ENCODE measurements at places on chromosomes 12 and 14.

DNA sequence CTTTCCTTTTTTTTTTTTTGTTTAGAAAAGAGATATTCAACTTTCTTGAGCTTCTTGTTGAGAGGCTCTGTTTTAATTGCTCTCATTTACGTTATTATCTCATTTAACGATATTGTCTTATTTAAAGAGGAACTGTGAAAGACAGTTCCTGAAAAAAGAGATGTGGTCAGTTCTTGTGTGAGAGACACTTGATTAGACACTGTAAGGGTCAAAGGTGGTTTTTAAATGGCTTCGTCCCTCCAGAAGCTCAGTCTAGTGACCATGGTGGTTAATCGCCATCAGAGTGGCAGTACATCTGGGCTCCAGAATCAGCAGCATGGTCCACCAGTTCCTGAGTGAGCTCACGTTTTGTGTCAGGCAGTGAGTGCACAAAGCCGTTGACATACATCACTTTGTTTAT is 57.9 kb upstream of the KCNA5 start:
- DNase-seq = no peak

GRCh38 chr14:77882098-77882497 is 82.2 kb downstream of the ADCK1 start:
- DNase-seq = no peak

GRCh38 chr14:78195431-78195830 is 25.3 kb downstream of the NRXN3 start:
- no peak for DNase-seq

DNA sequence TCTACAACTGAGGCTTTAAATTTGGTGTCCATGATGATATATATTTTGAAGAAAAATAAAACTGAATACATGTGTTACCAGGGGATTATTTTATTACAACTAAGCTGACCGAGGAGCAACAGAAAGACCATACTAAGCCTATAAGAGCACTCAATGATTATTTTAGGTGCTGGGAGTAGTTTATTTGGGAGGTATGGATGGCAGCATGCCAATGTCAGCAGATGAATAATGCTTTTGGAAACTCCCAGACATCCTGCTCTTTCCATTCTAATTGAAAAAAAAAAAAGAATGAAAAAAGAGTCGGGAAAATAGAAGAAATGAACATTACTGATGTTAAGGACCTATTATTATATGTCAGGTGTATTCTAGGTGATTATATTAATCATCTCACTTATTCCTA is 441.2 kb downstream of the BTG1 start:
- no peak for DNase-seq

- DNase-seq = peak; percentile 60
Observed at GRCh38 chr14:55125403-55125802, 3.6 kb upstream of the LGALS3 start.

- DNase-seq = no peak
Observed at GRCh38 chr12:12912711-12913110, 21.3 kb downstream of the GPRC5A start.

DNA sequence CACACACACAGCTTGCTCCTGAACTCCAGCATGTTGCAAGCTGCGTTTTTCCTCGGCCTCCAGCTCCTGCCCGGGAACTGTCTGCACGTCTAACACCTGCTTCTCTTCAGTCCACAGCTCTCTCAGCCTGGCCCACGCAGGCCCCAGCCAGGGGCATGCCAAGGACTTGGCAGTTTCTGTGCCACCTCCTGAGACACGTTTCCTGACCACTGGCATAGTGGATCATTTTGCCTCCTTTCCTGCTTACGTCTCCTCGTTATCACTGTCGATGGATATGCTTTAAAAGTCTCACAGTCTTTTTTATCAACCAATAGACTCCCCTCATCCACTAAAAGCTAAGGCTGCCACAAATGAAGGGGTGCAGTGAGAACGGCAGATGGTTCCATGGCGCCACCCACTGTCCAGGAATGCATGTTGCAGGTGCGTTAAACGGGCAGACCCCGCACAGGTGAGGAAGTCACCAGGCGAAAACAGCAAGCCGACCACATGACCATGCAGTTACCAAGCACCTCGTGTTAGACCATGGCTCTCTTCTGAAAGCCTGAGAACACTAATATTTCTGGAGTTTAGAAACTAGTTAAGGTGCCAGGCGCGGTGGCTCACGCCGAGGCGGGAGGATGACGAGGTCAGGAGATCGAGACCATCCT is 14.7 kb upstream of the TEAD4 start:
- DNase-seq = peak; percentile 5

GRCh38 chr12:130634866-130635265 is 81.2 kb downstream of the RIMBP2 start:
- no peak for DNase-seq

DNA sequence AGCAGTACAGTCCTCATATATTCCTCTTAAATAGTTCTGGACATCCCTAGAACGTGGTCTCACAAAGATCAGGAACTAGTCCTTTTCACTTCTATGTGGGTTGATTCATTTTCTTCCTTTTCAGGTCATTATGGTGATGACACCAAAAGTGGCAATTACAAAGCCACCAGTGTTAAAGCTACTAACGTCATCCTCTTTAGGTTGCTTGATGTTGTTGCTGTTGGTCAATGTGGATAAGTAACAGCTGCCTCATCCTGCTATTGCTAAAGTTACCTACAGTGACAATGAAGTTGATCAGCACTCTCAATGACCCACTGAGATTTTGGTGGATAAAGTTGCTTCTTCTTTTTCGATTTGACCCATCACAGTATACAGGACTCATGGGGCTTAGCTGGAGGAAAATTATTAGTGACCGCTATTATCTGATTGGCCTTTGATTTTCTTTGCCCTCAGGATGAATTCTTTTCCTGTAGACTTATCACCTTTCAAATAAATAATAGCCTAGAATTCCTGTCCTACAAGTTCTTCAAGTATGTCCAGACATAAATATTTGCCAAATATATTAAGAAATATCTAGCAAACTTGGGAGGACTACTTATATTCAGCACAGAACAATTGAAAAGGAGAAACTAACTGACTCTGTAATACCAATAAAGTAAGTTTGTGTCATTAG is 54.0 kb upstream of the ATP2B1 start:
- DNase-seq = no peak

- DNase-seq = no peak
Observed at GRCh38 chr14:22007363-22007762, 333.7 kb upstream of the OR4E1 start.

DNA sequence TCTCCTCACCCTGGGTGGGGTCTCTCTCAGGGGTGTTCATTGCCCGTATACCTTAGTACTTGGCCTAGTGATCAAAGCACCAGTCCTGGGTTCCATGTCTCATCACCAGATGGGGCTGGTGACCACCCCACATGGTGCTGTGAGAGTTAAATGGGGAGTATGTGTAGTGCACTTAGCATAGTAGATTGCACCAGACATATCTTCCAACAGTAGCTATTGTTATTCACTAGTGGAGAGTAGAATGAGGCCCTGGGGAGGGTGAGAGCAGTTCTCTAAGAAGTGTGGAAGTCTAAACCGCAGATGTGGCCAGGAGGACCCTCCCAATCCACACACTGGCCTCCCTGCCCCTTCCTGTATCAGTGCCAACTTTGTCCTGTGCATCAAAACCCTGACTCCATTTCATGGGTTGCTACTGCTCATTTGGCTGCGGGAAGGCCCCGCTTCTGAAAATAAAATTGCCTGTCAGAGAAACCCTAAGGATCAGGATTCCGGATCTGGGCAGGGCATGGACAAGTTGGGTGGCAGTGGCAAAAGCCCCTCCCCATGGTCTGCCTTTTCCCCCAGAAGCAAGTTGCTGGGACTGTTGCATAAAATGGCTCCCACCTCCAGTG is 4.4 kb downstream of the CD9 start:
- DNase-seq = peak; percentile 66

- no peak for DNase-seq
Observed at GRCh38 chr14:50762001-50762930, 68.7 kb downstream of the NIN start.

DNA sequence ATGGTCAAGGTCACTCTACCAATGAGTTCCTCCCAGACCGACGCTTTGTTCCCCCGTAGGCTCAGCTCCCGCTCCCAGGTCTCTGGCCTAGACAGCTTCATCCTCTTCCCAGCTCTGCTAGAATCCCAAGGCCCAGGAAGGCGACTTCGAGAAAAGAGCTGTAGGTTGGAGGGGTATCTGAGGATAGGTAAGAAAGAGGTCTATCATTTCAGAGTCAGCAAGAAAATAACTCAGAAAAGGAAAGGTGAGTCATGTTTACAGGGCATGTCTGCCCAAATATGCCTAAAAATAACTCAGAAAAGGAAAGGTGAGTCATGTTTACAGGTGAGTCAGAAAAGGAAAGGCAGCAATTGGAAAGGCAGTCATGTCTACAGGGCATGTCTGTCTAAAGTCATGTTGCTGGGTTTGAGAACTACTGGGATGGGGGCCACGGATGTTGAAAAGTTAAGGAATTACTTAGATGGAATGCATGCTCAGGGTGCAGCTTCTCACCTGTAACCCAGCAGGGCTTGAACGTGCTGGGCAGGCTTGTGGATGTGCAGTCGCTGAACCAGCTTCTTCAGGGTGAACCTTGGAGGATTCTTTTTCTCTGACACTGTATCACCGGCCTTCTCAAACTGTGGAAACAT is 12.2 kb downstream of the TEP1 start:
- DNase-seq = no peak

DNA sequence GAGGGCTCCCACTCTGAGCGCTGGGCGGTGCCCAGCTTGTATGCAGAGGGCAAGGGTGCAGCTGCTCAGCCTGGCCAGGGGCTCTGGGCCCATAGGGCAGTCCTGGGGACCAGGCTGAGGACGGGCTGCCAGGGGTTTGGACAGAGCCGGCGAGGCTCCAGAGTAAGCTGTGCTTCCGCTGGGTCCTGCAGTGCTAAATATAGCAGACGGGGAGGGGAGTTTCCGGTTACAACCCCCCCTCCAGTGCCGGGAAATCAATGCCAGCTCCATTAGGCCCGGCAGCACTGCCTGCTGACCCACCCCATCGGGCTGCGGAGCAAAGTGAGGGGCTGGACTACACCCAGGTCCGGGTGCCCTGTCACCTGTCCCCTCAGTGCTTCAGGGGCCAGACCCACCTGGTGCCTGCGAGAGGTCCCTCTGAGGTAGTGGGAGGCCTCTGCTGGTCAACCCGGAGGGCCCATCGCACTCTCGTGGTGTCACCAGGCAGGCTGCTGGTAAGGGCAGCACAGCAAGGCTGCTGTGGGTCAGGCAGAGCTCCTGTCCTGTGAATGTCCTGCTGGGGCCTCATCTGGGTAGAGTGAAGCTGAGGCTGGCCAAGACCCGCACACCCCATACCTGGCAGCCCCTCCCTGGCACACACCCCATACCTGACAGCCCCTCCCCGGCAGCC is 2.6 kb upstream of the JAG2 start:
- no peak for DNase-seq

DNA sequence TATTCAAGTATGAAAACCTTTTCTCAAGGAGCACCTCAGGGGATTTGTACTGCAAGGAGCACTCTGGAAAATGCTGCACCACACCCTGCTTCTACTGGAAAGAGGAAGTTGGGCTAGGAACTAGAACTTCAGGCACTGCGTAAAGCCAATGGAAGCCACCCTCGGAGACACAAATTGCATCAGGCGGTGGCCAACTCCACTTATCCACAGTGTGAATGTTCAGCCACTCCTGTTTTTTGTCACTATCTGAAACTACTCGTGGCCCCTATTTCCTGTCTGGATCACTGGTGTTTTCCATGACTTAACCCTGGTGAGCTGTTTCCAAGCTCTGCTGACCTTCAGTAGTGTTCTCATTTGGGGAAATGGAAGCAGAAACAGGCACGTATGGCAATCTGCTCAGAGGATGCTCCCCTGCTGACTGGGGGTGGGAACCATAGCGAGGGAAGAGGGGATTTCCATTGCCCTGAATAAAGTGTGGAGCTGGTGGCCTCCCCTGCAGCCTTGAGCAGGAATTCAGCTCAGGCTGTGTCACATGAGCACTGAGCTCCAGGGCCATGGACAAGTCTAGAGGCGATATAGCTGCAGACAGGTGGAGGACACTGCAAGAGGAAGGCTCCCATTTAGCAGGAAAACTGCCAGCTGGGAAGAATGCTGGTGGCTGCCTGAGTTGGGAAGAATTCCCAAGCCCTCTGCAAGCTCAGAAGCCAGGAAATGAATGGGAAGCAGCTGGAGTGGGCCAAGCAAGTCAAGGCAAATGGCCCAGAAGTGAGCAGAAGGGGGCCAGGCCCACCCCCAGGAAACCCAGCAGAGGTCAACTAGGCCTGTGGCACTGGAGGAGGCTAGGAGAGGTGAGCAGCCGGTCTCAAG is 50.5 kb upstream of the RAP1B start:
- DNase-seq = peak; percentile 21

DNA sequence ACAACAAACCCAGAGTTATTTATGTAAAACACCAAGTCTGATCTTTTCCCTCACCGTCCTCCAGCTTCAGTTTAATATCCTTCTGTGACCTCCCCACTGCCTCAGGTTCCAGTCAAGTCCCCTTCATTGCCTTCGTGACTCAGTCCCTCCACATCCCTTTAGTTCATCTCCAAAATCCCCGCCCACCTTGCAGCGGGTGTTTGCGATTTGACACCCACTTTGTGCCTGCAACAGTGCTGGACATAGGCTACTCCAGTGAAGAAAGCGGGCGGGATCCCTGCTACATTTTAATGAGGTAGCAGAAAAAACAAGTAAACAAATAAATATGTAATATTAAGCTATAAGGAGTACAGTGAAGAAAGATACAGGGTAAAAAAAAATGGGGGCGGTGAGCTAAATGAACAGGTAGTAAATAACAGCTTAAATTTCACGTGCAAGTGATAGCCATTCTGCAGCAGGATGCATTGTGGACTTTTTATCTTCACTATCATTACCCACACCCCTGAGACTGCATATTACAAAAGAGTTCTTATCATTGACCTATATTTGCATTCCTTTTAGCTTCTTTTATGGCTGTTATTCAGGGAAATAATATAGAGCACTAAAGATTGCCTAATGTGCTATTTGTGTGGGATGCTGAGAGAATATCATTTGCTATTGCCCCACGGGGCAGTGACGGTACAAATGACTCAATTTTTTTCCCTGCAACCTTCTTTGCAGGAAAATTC is 222.8 kb upstream of the NUDT4 start:
- DNase-seq = no peak

DNA sequence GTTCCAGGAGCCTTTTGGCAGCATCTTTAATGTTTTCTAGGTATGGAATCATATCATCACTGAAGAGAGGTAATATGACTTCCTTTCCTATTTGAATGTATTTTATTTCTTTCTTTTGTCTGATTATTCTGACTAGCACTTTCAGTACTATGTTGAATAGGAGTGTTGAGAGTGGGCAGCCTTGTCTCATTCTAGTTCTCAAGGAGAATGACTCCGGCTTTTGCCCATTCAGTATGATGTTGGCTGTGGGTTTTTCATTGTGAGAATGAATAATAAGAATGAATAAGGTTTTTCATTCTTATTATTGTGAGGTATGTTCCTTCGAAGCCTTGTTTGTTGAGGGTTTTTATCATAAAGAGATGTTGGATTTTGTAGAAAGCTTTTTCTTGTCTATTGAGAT is 98.9 kb downstream of the GPHN start:
- no peak for DNase-seq

- DNase-seq = no peak
Observed at GRCh38 chr12:55816881-55817344, 611 bp downstream of the SARNP start.

- DNase-seq = no peak
Observed at GRCh38 chr12:113886721-113887120, 79.4 kb downstream of the RBM19 start.

- DNase-seq = no peak
Observed at GRCh38 chr12:11877869-11878780, 192.6 kb upstream of the BCL2L14 start.
